ENCODE measurements at places on chromosomes 16 and 17. TPM values are rescaled to one million over a fixed set of nuclear protein-coding genes. Genes with fewer than 3 reads are reported as not detected.

CNGB1 gene
- 7.2 TPM for total RNA-seq

CD300LG gene
- total RNA-seq = 0.48 TPM

CDH15 gene
- total RNA-seq = 0.32 TPM

KRT31 gene
- total RNA-seq = 1.4 TPM

PRR35 gene
- 0.90 TPM for total RNA-seq

MTMR4 gene
- 106 TPM for total RNA-seq

DPEP3 gene
- not detected for total RNA-seq

PRDM7 gene
- total RNA-seq = not detected

DNA sequence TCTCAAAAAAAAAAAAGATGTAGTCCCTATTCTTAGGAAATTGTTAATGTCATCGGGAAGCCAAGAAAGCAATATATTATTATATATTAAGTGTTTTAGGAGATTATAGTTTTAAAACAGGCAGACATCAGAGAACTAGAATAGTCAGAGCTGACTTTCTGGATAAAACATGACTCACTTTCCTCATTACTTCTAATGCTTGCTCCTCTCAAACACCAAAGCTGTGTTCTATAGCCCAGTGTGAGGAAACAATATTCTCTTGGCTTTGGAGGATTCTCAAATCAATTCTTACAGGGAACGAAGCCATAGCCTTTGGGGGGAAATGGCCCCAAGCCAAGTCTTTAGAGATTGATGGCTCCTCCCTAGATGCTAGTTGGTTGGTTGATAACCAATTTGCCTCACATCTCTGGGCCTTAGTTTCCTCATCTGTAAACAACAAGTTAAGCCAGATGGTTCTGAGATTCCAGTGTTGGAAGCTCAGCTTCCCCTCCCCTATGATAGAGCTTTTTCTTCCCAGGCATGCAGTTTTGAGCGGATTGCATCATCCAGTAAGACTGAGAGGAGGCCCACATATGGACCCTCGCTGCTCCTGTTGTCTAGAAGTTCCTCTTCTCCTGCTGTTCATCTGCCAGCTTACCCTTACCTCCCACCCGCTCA is 12.4 kb downstream of the NMT1 start:
- DNase-seq = no peak

DNA sequence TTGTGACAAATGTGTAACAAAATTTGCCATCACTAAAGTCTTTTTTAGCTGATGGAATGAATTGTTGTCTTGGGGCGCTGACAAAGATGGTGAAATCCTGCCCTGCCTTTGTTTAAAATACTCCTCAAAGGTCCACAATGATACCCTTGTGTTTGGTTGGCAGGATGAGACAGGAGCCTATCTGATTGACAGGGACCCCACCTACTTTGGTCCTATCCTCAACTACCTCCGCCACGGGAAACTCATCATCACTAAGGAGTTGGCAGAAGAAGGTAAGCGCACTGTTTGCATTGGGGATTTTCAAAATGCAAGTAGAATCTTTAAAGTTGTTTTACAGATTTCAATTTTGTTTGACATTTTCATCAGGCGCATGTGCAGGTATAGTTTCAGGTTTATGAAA is 2.0 kb downstream of the KCTD2 start:
- no peak for DNase-seq

GRCh38 chr17:78172249-78173051 is 4.1 kb downstream of the SYNGR2 start:
- no peak for DNase-seq

- no peak for DNase-seq
Measured at GRCh38 chr17:60481604-60482003, 44.4 kb downstream of the APPBP2 start.

- DNase-seq = no peak
Measured at GRCh38 chr17:33438578-33438977, 145.5 kb upstream of the ASIC2 start.

- no peak for DNase-seq
Measured at GRCh38 chr16:27828671-27829070, 234.8 kb downstream of the GSG1L start.

- no peak for DNase-seq
Measured at GRCh38 chr16:19212059-19212458, 44.0 kb downstream of the SYT17 start.

DNA sequence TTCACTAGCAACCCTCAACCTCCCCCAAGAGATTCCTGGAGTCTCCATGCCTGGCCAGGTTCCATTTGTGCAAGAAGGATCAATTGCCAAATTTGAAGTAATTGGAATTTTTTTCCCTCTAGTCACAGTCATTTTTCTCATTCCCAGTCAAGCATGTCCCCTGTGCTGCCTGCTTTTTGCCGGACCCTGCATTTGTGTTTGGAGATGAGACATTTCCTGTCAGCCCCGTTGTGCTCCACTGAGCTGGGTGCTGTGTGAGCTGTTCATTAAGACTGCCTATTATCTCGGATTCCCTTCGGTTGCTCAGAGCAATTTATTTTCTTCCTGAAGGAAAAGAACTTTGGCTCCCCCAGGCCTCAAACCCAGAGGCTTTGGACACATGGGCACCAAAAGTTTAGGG is 201.0 kb upstream of the NLRP1 start:
- DNase-seq = no peak

- no peak for DNase-seq
Measured at GRCh38 chr16:3173892-3174617, 13.9 kb upstream of the OR1F1 start.

- no peak for DNase-seq
Measured at GRCh38 chr17:30074730-30075129, 41.9 kb upstream of the NSRP1 start.

DNA sequence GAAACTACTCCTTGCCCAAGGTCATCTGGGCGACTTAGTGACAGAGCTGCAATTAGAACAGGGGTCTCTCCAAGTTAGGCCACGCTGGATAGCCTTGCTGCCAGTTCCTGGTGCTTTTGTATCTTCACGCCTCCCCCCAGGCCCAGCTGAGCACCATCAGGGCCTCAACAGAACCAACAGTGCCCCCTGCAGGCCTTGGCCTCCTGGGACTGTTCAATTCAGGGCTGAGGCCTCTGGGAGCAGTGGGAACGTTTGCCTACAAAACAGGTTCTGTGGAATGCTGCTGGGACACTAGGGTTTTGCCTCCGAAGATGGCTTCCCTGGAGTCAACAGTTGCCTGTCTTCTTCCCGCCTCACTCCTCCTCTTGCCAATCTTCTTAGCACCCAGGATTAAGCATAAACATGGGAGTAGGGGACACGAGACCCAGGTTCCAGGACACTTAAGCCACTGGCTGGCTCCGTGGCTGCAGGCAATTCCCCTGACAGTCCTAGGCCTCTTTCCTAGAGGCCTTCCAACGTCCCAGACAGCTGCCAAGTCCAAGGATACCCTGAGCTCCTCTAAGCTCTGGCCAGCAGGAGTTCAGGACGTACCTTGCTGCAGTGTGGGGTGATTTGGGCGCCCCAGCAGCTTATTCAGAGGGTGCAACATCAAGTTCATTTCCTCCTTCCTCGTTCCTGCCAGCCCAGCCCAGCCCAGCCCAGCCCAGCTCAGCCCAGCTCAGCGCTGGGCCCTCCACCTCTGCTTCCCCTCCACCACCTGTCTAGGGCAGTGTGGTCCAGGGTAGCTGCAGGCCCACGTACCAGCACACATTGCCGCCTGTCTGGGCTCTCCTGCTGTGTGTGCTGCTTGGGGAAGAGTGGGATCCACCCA is 246.6 kb upstream of the RPL38 start:
- peak; percentile 84 for DNase-seq

GRCh38 chr17:79874329-79874981 is 35.2 kb upstream of the CBX4 start:
- no peak for DNase-seq

GRCh38 chr17:3750926-3751325 is 27.2 kb downstream of the HASPIN start:
- no peak for DNase-seq

GRCh38 chr17:32333187-32333586 is 8.8 kb downstream of the C17orf75 start:
- DNase-seq = no peak

GRCh38 chr16:28538733-28539596 is at the start of gene NUPR1:
Gene NUPR1, minus strand, starts transcription at chr16:28538974. Its CDS starts 67 bp downstream, at chr16:28538907.
- peak; percentile 45 for DNase-seq

GRCh38 chr16:29675811-29676643 is 3.0 kb upstream of the QPRT start:
- no peak for DNase-seq

GRCh38 chr16:4362476-4363135 is 9.0 kb upstream of the VASN start:
- peak; percentile 74 for DNase-seq
